Activated CD4-positive, alpha-beta memory T cell treated with anti-CD3 and anti-CD28 coated beads, Interleukin-2, amount 10 ng/mL, durations not matched to agents 7 days and 5 days (primary cell): ENCODE measurements at places on chromosomes 12 and 14. TPM values are rescaled to one million over a fixed set of nuclear protein-coding genes. Genes with fewer than 3 reads are reported as not detected.

DNA sequence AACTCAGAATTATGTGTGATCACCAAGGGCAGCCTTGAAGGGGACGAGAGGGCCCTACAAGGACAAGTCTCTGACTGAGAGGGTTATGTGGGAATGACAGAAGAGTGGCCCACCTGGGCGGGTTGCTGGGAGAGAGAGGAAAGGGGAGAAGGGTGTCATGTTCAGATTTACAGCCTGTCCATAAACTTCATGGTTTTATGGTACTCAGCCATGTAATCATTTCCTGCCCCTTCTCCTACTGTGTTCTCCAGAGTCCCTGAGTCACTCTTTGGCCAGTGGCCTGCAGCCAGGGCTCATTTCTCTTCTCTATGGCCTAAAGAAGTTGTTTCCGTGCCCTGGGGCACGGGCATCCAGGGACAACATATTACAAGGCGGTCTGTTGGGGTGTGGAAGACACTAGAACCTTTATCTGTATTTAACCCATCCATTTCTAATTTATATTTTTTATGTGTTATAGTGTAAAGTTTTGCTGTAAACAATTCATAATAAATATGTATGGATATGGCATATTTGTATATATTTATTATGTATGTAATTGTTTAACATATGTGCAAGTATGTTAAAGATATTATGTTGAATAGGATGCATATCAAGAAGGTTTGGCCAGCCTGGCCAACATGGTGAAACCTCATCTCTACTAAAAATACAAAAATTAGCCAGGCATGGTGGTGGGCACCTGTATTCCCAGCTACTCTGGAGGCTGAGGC, 26.9 kb downstream of the DDX47 start:
- no peak for DNase-seq

DNA sequence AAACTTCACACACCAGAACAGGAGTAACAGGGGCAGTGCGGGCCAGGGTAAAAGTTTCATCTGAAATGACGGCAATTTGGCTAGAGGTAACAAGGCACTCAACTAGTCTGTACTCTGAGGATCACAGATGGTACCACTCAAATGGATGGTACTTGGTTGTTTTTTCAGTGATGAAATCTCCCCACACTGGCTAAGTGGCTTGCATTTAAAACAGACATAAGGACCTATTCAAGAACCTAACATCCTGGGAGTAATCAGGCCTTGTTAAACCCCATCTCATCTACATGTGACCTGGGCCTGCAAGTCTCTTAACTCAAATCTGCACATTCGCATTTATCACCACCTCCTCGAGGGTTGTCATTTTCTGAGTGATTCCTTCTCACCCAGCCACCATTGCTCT, 90.8 kb downstream of the PRKAB1 start:
- no peak for DNase-seq

DNA sequence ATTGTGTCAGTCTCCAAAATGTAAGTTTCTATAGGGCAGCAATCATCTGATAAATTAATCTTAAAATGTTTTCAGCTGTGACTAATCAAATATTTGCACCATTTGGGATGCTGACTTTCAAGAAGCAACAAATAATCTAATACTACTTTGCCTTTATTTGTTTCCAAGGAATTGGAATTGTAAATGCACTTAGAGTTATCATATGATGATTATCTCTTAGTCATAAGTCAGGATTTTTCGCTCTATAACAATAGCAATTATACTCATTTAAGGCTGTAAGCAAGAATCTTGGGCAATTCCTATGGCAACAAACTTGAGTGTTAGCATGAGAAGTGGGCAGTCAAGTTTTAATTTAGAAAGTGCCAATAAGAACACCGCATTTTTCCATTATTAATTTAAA, 13.0 kb upstream of the BAZ1A start:
- no peak for DNase-seq

- DNase-seq: no peak
Measured at GRCh38 chr12:41443690-41444089, 255.6 kb downstream of the PDZRN4 start.

- no peak for DNase-seq
Measured at GRCh38 chr12:108854451-108855283, 2.7 kb downstream of the SSH1 start.

DNA sequence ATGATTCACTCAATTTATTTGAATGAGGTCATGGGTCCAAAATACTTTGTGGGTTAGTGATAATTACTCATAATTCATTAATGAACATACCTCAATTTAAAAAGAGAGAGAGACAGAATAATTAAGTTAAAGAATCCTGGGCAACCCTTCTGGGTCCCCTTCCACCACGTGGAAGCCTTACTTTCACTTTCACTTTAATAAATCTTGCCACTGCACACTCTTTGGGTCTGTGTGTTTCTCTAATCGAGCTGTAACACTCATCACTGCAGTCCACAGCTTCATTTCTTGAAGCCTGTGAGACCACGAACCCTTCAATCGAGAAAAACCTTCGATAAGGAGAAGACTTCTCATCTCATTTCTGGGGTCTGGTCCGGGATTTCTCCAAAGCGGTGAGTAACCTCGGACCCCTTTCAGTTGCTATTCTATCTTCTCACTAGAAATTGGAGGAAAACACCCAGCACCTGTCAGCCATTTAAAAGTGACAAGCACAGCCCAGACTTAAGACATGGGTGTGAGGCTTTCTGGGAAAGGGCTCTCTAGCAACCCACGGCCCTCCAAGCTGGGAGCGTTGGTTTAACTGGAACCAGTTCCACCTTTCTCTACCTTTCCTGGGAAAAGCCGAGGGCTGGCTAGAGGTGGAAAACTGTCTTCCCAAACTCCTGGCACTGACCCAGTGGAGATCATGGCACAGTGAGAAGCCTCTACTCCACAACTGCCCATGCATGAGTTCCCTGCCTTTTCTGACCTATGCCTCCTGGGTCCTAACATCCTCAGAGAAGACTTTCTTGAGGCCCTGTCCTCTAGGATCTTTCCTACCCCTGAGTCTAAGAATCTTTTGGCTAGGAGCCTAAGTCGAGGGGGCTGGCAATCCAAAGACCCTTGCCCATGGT, 148.8 kb upstream of the ATF7IP start:
- no peak for DNase-seq

The RTN1 gene
- not detected for total RNA-seq
